ENCODE measurements at places on chromosomes 12 and 14.
A peak's percentile ranks its signal among the peaks of the same experiment; 100 is the strongest.

GRCh38 chr12:88834226-88834625 lies 254.0 kb upstream of the KITLG start:
- DNase-seq, result no peak

- peak; percentile 64 for DNase-seq
These were observed 1.8 kb downstream of the FBXL14 start for GRCh38 chr12:1592444-1593173.

DNA sequence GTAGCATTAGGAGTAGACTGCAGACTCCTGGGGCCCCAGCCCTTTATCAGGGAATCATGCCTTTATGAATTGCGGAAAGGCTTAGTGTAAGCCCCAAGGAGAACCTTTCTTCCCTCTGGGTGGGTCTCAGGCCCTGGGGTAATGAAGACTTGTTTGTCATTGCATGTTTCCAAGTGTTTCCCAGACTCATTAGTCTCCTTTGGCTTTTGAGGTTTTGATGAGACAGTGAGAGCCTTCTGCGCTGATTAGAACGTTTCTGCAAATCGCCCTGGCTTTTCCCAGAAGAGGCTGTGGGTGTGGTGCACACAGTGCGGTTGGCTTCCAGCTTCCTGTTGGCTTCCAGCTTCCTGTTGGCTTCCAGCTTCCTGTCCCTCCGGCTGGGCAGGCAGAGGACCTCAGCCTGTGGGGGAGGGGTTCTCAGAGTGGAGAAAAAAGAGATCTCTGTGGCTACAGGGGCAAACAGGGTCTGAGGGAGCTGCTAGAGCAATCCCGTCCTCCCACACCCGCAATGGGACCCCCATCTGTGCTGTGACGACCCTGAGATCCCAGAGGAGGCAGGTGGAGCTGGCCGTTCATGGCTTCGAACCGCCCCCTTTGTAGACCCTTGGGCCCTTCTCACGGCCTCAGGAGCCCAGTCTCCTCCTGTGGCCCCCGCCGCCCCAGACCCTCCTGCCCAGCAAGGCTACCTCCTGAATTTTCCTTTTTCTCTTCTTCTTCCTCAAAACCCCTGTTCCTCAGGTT lies 42.1 kb downstream of the GPR68 start:
- DNase-seq, result peak; percentile 87

DNA sequence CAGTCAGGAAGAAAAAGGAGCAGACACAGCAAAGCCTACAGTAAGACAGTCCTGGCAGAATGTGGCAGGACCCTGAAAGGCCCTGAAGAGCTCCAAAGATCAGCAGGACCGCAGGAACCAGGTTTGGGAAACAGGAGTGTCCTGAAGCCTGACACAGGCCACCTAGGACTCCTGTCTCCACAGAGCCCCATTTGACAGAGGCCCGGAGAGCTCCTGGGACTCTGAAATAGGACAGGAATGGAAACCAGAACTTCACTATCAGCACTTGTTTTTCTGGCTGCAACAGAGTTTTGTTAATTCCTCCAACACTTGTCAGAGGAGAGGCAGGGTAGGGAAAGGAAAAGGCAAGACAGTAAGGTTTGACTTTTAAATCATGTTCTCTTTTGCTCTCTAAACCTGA lies 12.9 kb downstream of the STXBP6 start:
- no peak for DNase-seq

DNA sequence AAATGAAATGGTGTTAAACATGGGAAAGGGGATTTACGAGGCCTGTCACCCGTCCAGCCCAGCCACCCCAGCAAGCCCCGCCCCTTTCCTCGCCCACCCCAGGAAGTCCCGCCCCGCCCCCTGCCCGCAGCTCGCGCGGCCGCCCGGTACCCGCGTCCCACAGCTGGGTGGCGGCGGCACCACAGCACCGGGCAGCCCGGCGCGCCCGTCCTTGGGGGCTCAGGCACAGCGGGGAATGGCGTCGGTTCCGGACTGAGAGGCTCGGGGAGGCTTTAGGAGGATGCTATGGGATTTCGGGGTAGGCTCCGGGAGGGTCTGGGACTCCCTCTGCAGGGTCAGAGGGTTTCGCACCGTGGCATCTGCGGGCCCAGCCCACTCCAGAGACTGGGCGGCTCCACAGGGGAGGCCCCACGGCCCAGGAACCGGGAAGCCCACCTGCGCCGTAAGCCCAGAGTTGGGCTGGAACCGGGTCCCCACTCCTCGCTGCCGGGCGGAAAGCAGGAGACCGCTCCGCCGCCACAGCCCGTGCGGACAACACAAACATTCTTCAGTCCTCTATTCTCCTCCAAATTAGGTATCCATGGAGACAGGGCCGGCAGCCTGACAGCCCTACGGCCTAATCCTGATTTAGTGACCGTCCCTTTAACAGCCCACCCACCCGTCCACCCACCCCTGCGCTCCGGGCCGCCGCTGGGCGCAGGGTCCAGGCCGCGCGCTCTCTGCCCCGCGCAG lies 1.4 kb downstream of the FIGNL2 start:
- DNase-seq, result no peak

DNA sequence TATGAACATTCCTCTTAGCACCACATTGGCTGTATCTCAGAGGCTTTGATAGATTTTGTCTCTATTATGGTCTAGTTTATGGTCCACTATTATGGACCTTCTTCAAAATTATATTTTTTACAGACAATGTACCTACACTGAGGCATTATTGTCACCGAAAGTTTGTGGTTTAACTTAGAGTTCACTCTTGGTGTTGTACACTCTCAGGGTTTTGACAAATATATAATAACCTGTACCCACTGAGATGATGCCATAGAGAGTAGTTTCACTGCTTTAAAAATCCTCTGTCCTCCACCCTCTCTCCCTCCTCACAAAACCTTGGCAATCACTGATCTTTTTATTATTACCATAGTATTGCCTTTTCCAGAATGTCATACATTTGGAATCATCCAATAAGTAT lies 528.2 kb downstream of the SLC6A15 start:
- no peak for DNase-seq

- no peak for DNase-seq
These were observed 14.2 kb downstream of the RPS6KL1 start for GRCh38 chr14:74908861-74909341.

- no peak for DNase-seq
These were observed 146.5 kb downstream of the KIF26A start for GRCh38 chr14:104284636-104285507.

- no peak for DNase-seq
These were observed 9.1 kb downstream of the TMED10 start for GRCh38 chr14:75167325-75167724.

DNA sequence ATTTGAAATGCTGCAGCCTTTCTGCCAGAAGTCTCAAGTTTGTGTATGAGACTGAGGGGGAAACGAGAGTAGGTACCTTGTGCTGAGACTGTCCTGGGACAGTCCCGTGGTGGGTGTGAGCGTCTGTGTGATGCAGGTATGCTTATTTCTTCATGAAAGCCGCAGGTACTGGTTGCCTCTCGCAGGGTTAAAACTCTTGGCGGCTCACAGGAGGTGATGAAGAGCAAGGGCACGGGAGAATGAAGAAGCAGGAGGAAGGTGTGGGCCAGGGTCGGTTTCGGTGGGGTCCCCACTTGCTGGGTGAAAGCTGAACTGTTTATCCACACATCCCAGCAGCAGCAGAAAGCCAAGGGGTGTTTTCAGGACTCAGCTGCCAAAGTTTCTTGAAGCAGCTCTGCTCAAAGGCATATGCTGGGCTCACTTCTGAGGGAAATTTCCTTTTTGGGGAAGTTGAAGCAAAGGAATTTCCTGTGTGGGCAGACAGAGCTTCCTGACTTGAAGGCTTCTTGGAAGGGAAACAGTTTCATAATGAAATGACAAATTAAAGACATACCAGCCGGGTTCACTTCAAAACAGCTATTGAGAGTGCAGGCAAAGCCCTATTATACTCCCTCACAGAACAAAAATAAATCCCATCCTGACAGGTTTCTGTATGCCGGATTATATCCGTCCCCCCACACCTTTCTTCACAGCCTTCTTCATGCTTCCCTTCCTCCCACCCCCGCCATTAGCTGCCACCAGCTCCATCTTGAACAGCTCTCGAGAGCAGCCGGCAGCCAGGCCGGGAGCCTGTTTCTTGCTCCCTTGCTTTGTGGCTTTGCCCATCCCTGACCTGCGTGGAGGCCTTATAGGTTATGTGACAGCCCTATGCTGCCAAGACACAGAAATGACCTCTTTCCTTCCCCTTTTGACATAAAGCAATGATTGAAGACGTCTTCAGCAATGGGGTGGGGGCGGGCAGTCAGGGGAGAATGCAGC lies 116.6 kb downstream of the ETV6 start:
- DNase-seq, result no peak

- DNase-seq, result no peak
These were observed 14.3 kb downstream of the TBX3 start for GRCh38 chr12:114669401-114670290.

DNA sequence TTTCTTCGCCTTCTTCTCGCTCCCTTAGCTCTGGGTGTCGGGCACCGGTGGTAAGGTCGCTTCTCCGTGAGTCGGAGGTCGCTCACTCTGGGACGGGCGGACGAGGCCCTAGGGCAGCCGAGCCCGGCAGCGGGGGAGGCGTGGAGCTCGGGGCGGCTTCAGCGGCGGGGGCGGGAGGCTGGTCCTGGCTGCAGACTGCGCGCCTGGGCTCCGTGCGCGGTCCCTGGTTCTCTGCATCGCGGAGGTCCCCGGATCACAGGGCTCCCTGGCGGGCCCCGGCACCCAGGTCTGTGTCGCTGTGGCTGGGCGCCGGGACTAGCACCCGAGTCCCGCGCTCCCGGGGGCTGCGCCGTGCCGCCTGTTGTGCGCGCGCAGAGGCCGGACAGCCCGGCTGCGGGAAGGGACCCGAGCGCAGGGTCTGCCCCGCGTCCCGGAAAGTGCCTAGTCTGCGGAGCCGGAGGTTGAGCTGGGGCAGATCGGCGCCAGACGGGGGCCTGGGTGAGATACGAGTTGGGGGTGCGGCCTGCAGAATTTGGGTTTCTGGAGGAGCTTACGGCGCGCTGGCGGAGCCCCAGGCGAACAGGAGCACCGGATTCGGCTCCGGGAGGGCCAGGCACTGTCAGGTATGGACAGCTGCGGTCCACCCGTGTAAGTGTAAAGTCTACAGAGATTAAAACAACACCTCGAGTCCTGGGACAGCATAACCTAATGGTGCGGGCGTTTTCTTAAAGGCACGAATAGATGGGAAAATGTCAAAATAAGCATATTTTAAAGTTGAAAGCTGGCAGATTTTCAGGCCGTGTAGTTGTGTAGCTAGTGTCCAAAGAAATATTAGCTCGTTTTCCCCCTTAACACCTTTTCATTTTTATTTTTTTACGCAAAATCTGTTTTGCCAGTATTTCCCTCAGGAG lies 713 bp downstream of the FRMD6 start:
- peak; percentile 68 for DNase-seq

- no peak for DNase-seq
These were observed 39.4 kb upstream of the ATXN2 start for GRCh38 chr12:111638556-111638955.

- no peak for DNase-seq
These were observed 31.3 kb downstream of the GABARAPL1 start for GRCh38 chr12:10243818-10244520.

GRCh38 chr14:51929166-51929565 lies 60.2 kb upstream of the RTRAF start:
- DNase-seq, result no peak

- no peak for DNase-seq
These were observed 80.6 kb downstream of the NIN start for GRCh38 chr14:50750323-50750722.

DNA sequence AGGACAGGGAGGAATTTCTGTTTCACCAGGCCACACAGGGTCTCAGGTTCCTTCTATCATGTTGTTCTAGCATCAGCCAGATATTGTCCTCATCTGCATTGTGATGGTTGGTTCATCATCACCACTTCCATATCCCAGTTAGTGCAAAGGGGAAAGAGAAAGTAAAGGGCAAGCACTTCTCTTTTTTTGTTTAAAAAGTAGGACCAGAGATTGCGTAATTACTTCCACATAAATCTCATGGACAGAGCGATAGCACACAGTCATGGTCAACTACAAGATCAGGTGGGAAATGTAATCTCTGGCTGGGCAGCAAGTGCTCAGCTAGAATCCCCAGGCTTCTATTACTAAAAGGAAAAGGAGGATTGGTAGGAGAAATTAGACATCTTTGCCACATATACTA lies 155.1 kb downstream of the KIF21A start:
- DNase-seq, result no peak

- DNase-seq, result no peak
These were observed 5.5 kb upstream of the SERPINA11 start for GRCh38 chr14:94458096-94458495.

GRCh38 chr12:109760930-109761921 lies 47.6 kb downstream of the FAM222A start:
- DNase-seq, result no peak

GRCh38 chr12:66087365-66087943 lies 43.1 kb downstream of the LLPH start:
- DNase-seq, result peak; percentile 21

- DNase-seq, result no peak
These were observed 260.2 kb downstream of the BMP4 start for GRCh38 chr14:53696217-53696965.

DNA sequence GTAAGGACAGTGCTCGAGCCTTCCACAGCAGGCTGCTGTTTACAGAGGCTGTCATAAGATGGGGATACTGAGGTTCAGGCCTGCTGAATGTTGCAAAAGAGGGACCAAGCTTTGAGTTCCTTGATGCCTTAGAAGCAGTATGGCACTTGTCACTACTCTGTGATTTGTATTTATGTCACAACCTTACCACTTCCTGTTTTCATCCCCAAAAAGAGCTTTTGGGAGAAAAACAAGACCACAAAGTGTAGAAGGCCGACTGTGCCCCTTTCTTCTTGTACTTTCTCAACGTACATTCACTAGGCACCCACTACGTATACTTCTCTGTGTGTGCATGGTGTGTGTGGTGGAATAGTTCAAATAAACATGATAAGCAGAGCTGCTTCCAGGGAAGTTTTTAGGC lies 90.1 kb downstream of the DRAM1 start:
- no peak for DNase-seq

GRCh38 chr12:61996717-61997116 lies 263.5 kb upstream of the USP15 start:
- DNase-seq, result no peak

DNA sequence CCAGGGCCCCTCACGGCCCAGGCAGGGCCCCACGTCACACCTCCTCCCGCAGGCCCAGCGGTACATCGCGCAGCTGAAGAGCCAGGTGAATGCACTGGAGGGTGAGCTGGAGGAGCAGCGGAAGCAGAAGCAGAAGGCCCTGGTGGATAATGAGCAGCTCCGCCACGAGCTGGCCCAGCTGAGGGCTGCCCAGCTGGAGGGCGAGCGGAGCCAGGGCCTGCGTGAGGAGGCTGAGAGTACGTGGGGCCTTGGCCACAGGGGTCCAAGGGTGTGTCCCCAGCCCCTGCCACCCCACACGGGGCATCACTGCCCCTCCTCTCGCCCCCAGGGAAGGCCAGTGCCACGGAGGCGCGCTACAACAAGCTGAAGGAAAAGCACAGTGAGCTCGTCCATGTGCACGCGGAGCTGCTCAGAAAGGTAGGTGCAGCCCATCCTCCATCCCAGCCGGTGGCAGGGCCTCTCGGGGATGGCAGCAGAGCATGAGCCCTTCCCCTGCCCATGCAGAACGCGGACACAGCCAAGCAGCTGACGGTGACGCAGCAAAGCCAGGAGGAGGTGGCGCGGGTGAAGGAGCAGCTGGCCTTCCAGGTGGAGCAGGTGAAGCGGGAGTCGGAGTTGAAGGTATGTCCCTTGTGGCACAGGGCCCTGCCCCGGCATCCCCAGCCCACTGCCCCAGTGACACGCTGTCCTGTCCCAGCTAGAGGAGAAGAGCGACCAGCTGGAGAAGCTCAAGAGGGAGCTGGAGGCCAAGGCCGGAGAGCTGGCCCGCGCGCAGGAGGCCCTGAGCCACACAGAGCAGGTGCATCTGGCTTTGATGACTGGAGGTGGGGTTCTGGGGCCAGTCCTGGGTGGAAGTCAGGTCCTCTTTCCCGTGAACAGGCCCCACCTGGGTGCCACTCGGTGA lies 20.9 kb downstream of the HIP1R start:
- DNase-seq, result peak; percentile 64

All from NCI-H2171 (cell line).